ENCODE measurements at places on chromosomes 16 and 17. TPM values are rescaled to one million over a fixed set of nuclear protein-coding genes. Genes with fewer than 3 reads are reported as not detected.

DNA sequence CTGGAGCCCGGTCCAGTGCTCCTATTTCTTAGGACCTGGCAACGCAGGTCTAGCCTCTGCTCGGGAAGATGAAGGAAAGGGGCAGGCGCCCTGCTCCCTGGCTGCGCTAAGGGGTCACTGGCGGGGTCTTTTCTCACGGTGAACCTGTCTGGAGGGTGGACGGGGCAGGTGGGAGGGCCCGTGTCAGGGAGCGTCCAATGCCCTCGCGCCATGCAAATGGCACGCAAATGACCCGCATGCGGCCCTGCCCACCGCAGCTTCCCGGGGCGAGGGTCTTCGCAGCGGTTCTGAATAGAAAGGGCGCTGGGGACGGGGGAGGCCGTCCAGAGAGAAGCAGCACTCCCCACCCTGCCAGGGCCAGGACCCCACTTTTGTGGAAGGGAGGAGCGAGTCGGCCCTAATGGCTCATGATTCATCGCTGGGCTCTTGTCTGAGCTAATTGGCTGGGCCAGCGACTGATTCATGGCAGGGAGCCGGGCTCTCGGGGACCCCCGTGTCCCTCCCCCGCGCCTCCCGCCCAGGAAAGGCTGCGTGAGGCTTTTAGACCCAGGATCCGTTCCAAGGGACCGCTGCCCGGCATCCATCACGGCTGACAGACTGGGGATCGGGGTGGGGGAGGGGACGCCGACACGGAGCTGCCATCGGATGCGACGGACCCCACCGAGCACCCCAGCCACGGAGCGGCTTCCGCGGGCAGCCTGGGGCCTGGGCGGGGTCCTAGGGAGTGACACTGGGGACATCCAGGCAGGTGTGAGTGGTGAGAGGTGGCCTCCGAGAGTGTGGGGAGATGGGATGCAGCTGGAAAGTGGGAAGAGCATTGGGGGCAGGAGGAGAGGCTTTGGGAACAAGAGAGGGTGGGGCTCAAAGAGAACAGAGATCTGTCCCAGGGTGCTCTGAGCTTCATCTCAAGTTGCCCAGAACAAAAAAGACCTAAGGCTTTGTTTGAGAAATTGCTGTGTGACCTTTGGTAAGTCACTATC is 25.0 kb upstream of the NGFR start:
- H3K4me3 ChIP-seq: no peak overlapping the region

- H3K27ac ChIP-seq: no peak overlapping the region
- peaks cover 16% of the 10 kb centered on the region for H3K27me3 ChIP-seq
- no peaks in the 10 kb centered on the region for H3K36me3 ChIP-seq
- H3K4me3 ChIP-seq: no peak overlapping the region
- no peak for DNase-seq
Measured at GRCh38 chr16:89025636-89026035, 48.6 kb upstream of the CBFA2T3 start.

- H3K27me3 ChIP-seq: no peaks in the 10 kb centered on the region
- H3K4me3 ChIP-seq: no peak overlapping the region
- no peak overlapping the region for H3K27ac ChIP-seq
- no peak for DNase-seq
Measured at GRCh38 chr16:72711823-72712222, 336.1 kb downstream of the ZFHX3 start.

DNA sequence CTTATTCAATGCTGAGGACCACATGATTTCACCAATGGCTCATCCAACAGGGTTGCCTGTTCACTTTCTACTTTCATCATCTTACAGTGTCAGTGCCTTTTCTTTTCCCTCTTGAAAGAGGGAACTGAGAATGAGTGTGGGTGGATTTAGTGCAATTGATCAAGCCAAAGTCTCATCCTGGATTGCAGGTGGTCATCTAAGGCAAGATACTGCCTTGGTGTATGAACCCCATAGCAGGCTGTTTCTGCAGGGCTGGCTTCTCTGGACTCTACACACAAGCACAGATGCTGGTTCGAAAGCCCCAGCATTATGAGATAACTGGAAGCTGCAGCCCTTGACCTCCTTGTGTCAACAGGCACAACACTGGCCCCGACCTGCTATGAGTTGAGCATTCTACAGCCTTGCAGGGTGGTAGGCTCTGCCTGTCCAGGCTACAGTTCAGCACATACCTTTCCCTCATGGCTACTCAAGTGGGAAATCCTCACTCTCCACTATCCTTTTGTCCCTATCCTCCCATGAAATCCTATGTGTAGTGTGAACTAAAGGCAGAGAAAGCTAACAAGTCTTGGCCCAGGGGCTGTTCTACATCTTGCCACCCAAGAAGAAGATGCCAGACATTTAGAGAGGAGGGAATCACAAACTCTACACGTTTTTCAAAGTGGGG is 358.7 kb downstream of the SLC39A11 start:
- H3K4me1 ChIP-seq: no peaks in the 10 kb centered on the region
- no peaks in the 10 kb centered on the region for H3K36me3 ChIP-seq
- DNase-seq: no peak
- no peak overlapping the region for H3K27ac ChIP-seq
- no peak overlapping the region for H3K4me3 ChIP-seq

GRCh38 chr16:22969567-22969966 is 155.6 kb downstream of the HS3ST2 start:
- DNase-seq: no peak
- no peak overlapping the region for H3K27ac ChIP-seq

- H3K27me3 ChIP-seq: peaks cover 9% of the 10 kb centered on the region
- no peaks in the 10 kb centered on the region for H3K4me1 ChIP-seq
- no peak overlapping the region for H3K27ac ChIP-seq
- DNase-seq: no peak
- H3K36me3 ChIP-seq: no peaks in the 10 kb centered on the region
Measured at GRCh38 chr16:27852116-27852515, 211.4 kb downstream of the GSG1L start.

GRCh38 chr17:17820463-17821158 is 16.2 kb downstream of the SREBF1 start:
- H3K27ac ChIP-seq: no peak overlapping the region
- H3K4me3 ChIP-seq: no peak overlapping the region
- peaks cover 13% of the 10 kb centered on the region for H3K36me3 ChIP-seq
- no peak for DNase-seq
- peaks cover 77% of the 10 kb centered on the region for H3K4me1 ChIP-seq

GRCh38 chr17:32936186-32936893 is 8.4 kb downstream of the TMEM98 start:
- no peak for DNase-seq
- H3K27ac ChIP-seq: no peak overlapping the region
- no peak overlapping the region for H3K4me3 ChIP-seq
- peaks cover 4% of the 10 kb centered on the region for H3K4me1 ChIP-seq

DNA sequence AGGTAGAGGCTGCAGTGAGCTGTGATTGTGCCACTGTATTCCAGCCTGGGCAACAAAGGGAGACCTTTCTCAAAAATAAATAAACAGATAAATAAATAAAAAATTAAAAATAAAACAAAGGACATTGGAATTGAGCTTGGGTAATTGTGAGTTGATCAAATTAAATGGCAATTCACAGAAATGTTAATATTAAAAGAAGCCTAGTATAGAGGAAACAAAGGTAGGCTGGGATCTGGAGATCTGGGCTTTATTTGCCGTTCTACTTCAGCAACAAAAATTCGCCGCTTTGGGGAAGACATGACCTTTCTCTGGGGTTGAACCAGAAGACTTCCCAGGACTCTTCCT is 332 bp upstream of the VPS25 start:
- H3K4me1 ChIP-seq: peaks cover 13% of the 10 kb centered on the region
- H3K27me3 ChIP-seq: no peaks in the 10 kb centered on the region
- H3K36me3 ChIP-seq: peaks cover 18% of the 10 kb centered on the region
- DNase-seq: no peak
- peak overlapping the region; percentile 77 for H3K4me3 ChIP-seq

DNA sequence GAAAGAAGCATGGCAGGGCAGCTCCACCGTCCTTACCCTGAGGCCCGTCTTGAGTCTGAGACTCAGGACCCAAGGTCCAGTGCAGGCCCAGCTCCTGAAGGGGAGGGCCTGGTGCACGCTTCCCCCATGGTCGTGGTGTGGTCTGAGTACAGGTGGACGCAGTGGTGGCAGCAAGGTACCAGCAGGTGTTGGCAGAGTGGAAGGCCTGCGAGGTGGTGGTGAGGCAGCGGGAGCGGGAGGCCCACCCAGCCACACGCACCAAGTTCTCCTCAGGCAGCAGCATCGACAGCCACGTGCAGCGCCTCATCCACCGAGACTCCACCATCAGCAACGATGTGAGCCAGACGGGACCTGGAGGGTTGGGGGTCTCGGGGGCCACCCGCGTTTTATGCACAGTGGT is 27.7 kb downstream of the MNT start:
- H3K36me3 ChIP-seq: no peaks in the 10 kb centered on the region
- H3K4me3 ChIP-seq: no peak overlapping the region

GRCh38 chr17:48539177-48539576 is 5.7 kb downstream of the HOXB2 start:
- no peaks in the 10 kb centered on the region for H3K36me3 ChIP-seq

DNA sequence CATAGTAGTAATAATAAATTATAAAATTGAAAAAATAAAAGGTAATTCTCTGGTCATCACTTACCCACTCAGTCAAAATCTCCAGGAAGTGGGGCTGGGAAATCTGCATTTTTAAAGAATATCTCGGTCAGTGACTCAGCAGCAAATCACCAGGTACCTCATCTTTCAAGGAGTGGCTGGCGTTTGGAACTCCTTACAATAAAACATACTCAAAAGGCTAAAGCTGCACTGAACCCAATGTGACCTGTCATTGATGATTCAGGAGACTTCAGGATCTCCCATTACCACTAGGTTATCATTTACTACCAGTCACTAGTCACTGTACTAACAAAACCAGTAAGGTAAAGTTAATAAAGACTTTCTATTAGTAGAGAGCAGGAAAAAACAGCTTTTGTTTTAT is 21.5 kb upstream of the RFFL start:
- H3K4me1 ChIP-seq: peaks cover 14% of the 10 kb centered on the region
- peak; percentile 21 for DNase-seq
- H3K36me3 ChIP-seq: no peaks in the 10 kb centered on the region

- peaks cover 100% of the 10 kb centered on the region for H3K4me1 ChIP-seq
- DNase-seq: peak; percentile 66
- H3K27me3 ChIP-seq: no peaks in the 10 kb centered on the region
- no peak overlapping the region for H3K4me3 ChIP-seq
- peak overlapping the region; percentile 88 for H3K27ac ChIP-seq
- H3K36me3 ChIP-seq: no peaks in the 10 kb centered on the region
Measured at GRCh38 chr17:45411348-45412105, 21.1 kb downstream of the ARHGAP27 start.

- H3K27me3 ChIP-seq: no peaks in the 10 kb centered on the region
- H3K4me3 ChIP-seq: no peak overlapping the region
- H3K27ac ChIP-seq: no peak overlapping the region
- peaks cover 34% of the 10 kb centered on the region for H3K36me3 ChIP-seq
- no peaks in the 10 kb centered on the region for H3K4me1 ChIP-seq
Measured at GRCh38 chr17:47172696-47173565, 16.2 kb downstream of the CDC27 start.

DNA sequence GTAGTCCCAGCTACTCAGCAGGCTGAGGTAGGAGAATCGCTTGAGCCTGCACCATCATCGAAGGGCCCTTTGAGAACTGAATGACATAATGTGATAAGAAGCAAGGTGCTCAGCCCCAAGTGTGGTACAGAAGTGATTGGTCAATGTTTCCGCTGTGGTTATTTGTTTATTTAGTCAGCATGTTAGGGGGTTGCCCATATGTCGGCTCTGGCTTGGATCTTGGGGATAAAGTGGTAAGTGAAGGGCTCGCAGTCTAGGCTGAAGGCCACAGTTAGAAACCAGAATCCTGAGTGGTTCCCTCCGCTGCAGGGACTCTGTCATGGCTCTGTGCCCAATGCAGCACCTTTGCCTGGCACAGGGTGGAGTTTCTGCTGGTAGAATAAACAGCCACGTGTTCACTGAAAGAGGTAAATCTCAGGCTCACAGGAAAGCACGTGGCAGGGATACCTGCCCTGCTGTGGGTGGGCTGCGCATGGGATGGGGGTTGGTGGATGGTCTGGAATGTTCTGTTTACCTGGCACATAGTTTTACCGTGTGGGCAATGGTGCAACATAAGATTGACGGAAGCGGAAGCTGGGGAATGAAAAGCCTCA is 35.4 kb downstream of the SYT17 start:
- H3K27ac ChIP-seq: no peak overlapping the region
- no peaks in the 10 kb centered on the region for H3K36me3 ChIP-seq
- no peaks in the 10 kb centered on the region for H3K27me3 ChIP-seq
- no peak for DNase-seq
- H3K4me3 ChIP-seq: no peak overlapping the region
- H3K4me1 ChIP-seq: no peaks in the 10 kb centered on the region

DNA sequence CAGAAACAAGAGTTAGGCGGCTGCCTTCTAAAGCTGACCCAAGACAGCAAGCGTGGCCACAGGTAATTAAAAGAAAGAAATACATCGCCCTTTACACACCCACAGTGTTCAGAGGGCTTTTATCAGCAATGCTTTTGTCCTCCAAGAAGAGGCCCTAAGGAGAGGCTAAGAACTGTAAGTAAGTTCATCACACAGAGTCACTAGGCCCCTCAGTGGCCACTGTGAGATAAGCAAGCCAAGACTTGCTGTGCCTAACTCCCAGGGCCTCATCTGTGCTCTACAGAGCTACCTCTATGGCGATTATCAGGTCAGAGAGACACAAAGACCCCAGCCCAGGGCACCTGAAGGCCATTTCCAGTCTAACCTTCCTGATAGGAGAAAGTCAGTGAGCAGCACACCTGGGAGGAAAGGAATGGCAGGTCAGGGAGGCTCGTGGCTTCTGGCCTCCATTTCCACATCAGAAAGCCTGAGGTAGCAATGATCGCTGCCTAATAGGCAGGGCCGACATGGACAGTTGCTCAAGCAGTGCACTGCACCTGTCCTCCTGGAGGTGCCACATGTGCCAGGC is 545.2 kb upstream of the CDH11 start:
- no peaks in the 10 kb centered on the region for H3K27me3 ChIP-seq
- no peak overlapping the region for H3K27ac ChIP-seq
- no peaks in the 10 kb centered on the region for H3K36me3 ChIP-seq
- no peak for DNase-seq
- H3K4me3 ChIP-seq: no peak overlapping the region

- peak within 1 kb of the TSS; percentile 47 for H3K4me3 ChIP-seq
- H3K27ac ChIP-seq: peak within 1 kb of the TSS; percentile 71
- peak; percentile 71 for DNase-seq
- no peaks in the 10 kb centered on the region for H3K36me3 ChIP-seq
Measured at GRCh38 chr17:76585649-76586593, at the start of gene ST6GALNAC2. Gene ST6GALNAC2 (minus strand): TSS chr17:76585860. CDS start chr17:76585808, 52 bp downstream.

GRCh38 chr16:19751478-19752385 is 33.7 kb downstream of the IQCK start:
- no peaks in the 10 kb centered on the region for H3K36me3 ChIP-seq
- H3K27ac ChIP-seq: no peak overlapping the region
- H3K4me3 ChIP-seq: no peak overlapping the region
- H3K4me1 ChIP-seq: no peaks in the 10 kb centered on the region
- H3K27me3 ChIP-seq: no peaks in the 10 kb centered on the region

GRCh38 chr17:335691-336090 is 16.9 kb downstream of the RPH3AL start:
- H3K27me3 ChIP-seq: no peaks in the 10 kb centered on the region
- peaks cover 11% of the 10 kb centered on the region for H3K4me1 ChIP-seq
- H3K36me3 ChIP-seq: no peaks in the 10 kb centered on the region
- no peak overlapping the region for H3K4me3 ChIP-seq

The LITAFD gene
- not detected for total RNA-seq

The MMP28 gene
- total RNA-seq: 104 TPM

The DHRS7C gene
- total RNA-seq: not detected

The BEAN1 gene
- total RNA-seq: not detected
